ENCODE measurements at places on chromosomes 4 and X.
A peak's percentile ranks its signal among the peaks of the same experiment; 100 is the strongest.

- no peak for DNase-seq
Measured at GRCh38 chr4:84495794-84496261, 3.3 kb downstream of the NKX6-1 start.

- DNase-seq: no peak
Measured at GRCh38 chr4:137393044-137393443, 139.2 kb downstream of the PCDH18 start.

- DNase-seq: peak; percentile 80
Measured at GRCh38 chrX:40153345-40154249, 55.8 kb upstream of the BCOR start.

DNA sequence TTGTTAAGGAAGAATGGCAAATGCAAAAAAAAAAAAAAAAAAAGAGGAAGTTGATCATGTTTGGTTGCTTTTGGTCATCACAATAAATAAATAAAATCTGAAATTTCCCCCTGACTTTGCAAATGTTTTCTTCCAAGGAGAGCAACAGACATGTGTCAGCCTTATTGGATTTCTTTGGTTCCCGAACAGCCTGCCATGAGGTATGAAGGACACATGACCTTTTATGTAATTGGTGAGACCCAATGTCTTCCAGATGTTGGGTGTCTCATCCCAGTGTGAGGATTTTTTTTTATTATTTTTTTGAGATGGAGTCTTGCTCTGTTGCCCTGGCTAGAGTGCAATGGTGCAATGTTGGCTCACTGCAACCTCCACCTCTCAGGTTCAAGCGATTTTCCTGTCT lies 24.6 kb upstream of the CD99 start:
- no peak for DNase-seq

- DNase-seq: no peak
Measured at GRCh38 chr4:168151327-168151726, 59.0 kb downstream of the ANXA10 start.

- no peak for DNase-seq
Measured at GRCh38 chrX:69522052-69522451, 17.9 kb downstream of the NALF2 start.

GRCh38 chrX:40755291-40756249 lies 20.2 kb upstream of the MED14 start:
- DNase-seq: peak; percentile 22
